ENCODE measurements at places on chromosomes 7 and 10. TPM values are rescaled to one million over a fixed set of nuclear protein-coding genes. Genes with fewer than 3 reads are reported as not detected.

The TMEM176B gene
- polyA plus RNA-seq: 14.4 TPM

The ANLN gene
- 18.1 TPM for polyA plus RNA-seq

The CRPPA gene
- 3.9 TPM for polyA plus RNA-seq

The FHIP2A gene
- 18.8 TPM for polyA plus RNA-seq

The EBLN1 gene
- not detected for polyA plus RNA-seq
